ENCODE measurements at places on chromosomes 2 and 18.

- no peak overlapping the region for H3K27ac ChIP-seq
- no peaks in the 10 kb centered on the region for H3K27me3 ChIP-seq
- H3K36me3 ChIP-seq: no peaks in the 10 kb centered on the region
- no peak overlapping the region for H3K4me3 ChIP-seq
- H3K4me1 ChIP-seq: peaks cover 11% of the 10 kb centered on the region
Observed at GRCh38 chr18:13587937-13588336, 138.4 kb downstream of the FAM210A start.

DNA sequence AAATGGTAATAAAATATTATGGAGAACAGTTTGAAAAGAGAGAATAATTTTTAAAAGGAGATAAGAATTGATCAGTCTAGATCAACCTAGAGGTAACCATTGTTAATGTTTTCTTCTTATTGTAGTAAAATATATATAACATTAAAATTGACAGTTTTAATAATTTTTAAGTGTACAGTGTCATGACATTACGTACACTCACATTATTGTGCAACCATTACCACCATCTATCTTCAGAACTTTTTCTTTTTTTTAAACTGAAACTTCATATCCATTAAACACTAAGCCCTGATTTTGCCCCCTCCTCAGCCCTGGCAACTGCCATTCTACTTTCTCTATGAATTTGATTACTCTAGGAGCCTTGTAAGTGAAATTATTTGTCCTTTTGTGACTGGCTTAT is 121.1 kb downstream of the LDLRAD4 start:
- no peaks in the 10 kb centered on the region for H3K4me1 ChIP-seq
- no peak overlapping the region for H3K27ac ChIP-seq
- H3K36me3 ChIP-seq: no peaks in the 10 kb centered on the region
- H3K27me3 ChIP-seq: peaks cover 25% of the 10 kb centered on the region
- H3K4me3 ChIP-seq: no peak overlapping the region
- DNase-seq: no peak

- H3K36me3 ChIP-seq: no peaks in the 10 kb centered on the region
- H3K4me1 ChIP-seq: no peaks in the 10 kb centered on the region
- H3K27me3 ChIP-seq: peaks cover 29% of the 10 kb centered on the region
- no peak for DNase-seq
- no peak overlapping the region for H3K27ac ChIP-seq
Observed at GRCh38 chr2:235433860-235434259, 60.0 kb upstream of the AGAP1 start.

GRCh38 chr2:236541008-236541562 is 28.5 kb upstream of the ACKR3 start:
- peaks cover 11% of the 10 kb centered on the region for H3K36me3 ChIP-seq
- peaks cover 85% of the 10 kb centered on the region for H3K4me1 ChIP-seq
- no peaks in the 10 kb centered on the region for H3K27me3 ChIP-seq
- H3K27ac ChIP-seq: peak overlapping the region; percentile 99
- DNase-seq: no peak
- peak overlapping the region; percentile 51 for H3K4me3 ChIP-seq

GRCh38 chr2:121211689-121212151 is 73.3 kb downstream of the TFCP2L1 start:
- peaks cover 10% of the 10 kb centered on the region for H3K27me3 ChIP-seq
- H3K36me3 ChIP-seq: peaks cover 8% of the 10 kb centered on the region
- H3K4me3 ChIP-seq: no peak overlapping the region
- no peaks in the 10 kb centered on the region for H3K4me1 ChIP-seq
- DNase-seq: no peak
